ENCODE measurements at places on chromosomes 13 and 19. TPM values are rescaled to one million over a fixed set of nuclear protein-coding genes. Genes with fewer than 3 reads are reported as not detected.

Gene PRDX2
- total RNA-seq, result 171 TPM

DNA sequence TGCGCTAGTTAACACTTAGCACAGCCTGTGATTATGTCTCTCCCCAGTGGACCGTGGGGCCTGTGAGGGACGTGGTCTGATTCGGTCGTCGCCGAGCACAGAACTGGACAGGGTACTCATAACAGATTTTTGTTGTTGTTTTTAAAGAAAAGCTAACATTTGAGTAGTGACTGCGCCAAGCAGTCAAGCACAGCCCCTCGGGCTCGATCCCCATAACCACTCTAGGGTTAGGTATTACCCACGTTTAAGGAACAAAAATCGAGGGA, 805 bp upstream of the PTOV1 start:
- H3K27ac ChIP-seq, result peak overlapping the region; percentile 99
- DNase-seq, result no peak
- peaks cover 9% of the 10 kb centered on the region for H3K4me1 ChIP-seq
- H3K36me3 ChIP-seq, result peaks cover 3% of the 10 kb centered on the region
- peak overlapping the region; percentile 87 for H3K4me3 ChIP-seq
- no peaks in the 10 kb centered on the region for H3K27me3 ChIP-seq

Gene PRR36
- 4.2 TPM for total RNA-seq

Gene RXFP2
- 0.09 TPM for total RNA-seq

Gene RNF17
- total RNA-seq, result not detected

DNA sequence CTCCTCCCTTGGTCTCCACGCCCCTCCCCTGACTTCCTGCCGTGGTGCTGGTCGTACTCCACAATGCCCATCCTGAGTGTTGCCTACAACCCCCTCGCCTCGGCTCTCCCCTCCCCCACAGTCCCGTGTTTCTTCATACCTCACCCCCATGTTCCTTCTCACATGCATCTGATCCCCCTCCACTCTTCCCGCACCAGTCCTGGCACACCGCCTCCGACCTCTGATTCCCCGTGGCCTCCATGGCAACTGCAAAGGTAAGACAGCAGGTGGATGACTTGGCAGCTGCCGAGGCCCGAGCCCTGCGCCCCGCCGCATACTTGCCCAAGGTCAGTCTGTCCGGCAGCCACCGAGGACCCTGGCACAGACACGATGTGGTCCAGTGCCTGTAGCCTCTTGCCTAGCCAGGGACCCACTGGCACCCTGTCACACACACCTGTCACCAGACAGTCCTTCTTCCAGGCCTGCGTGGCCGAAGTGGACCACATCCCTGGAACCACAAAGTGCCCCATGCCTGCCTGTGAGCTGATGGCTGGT, 16.1 kb upstream of the SDHAF1 start:
- H3K4me1 ChIP-seq, result no peaks in the 10 kb centered on the region
- DNase-seq, result no peak
- H3K27ac ChIP-seq, result no peak overlapping the region
- H3K27me3 ChIP-seq, result no peaks in the 10 kb centered on the region
- H3K4me3 ChIP-seq, result no peak overlapping the region
